ENCODE measurements at places on chromosomes 1 and 21. TPM values are rescaled to one million over a fixed set of nuclear protein-coding genes. Genes with fewer than 3 reads are reported as not detected.

Gene FAM177B
- not detected for total RNA-seq

Gene WDR64
- not detected for total RNA-seq

Gene LRIF1
- 11.5 TPM for total RNA-seq

Gene MMP23B
- 3.1 TPM for total RNA-seq

Gene GMEB1
- 12.6 TPM for total RNA-seq

Gene UQCRHL
- 0.85 TPM for total RNA-seq

Gene SPRR2G
- total RNA-seq: 15.8 TPM

Gene LIPI
- total RNA-seq: not detected

Gene PODN
- total RNA-seq: 13.9 TPM

Gene AADACL4
- total RNA-seq: not detected

Gene FAM72B
- total RNA-seq: 2.5 TPM

Gene HSD17B7
- 22.0 TPM for total RNA-seq

Gene HIVEP3
- 11.3 TPM for total RNA-seq

Gene FMO3
- 0.64 TPM for total RNA-seq

Gene RORC
- 36.8 TPM for total RNA-seq

Gene GJB3
- total RNA-seq: 233 TPM

Gene NPHS2
- total RNA-seq: not detected

Gene AXDND1
- total RNA-seq: 1.3 TPM

Data from suprapubic skin (tissue), 4 donors.